ENCODE measurements at places on chromosomes 7 and 10.

DNA sequence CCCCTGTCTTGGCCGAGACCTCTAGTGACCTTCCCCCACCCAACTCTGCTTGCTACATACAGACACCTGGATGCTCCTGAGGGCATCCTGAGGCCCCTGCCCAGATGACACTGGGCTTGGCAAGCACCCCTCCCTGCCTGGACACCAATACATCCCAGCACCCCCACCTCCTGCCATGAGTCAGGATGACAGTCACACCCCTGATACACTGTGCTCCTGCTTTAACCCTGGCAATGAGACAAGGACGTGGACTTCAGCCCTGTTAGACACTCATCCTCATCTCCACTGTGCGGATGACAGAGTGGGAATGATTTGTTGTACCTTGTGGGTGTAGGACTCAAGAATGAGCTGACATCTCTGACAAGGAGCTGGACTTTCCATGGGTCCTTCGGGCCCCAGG lies 186.3 kb upstream of the ADCY1 start:
- DNase-seq: no peak

- no peak for DNase-seq
These were observed 446.6 kb downstream of the GFRA1 start for GRCh38 chr10:115826396-115826795.

DNA sequence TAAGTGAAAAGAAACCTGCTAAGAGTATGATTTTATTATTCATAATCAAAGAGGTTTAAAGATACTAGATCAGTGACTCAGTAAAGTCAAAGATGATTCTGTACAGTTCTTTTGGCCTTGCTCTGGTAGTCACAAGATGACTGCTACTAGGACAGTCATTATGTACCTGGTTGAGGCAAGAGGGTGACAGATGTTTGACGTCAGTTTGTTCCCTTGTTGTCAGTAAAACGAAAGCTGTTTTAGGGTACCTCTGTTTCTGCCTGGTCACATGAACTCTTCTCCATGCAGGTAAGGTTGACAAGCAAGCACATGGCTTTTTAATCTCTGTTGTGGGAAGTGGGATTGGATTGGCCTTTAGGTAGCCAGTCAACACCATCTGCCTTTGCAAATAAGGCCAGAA lies 308.0 kb downstream of the EXOC4 start:
- DNase-seq: no peak

DNA sequence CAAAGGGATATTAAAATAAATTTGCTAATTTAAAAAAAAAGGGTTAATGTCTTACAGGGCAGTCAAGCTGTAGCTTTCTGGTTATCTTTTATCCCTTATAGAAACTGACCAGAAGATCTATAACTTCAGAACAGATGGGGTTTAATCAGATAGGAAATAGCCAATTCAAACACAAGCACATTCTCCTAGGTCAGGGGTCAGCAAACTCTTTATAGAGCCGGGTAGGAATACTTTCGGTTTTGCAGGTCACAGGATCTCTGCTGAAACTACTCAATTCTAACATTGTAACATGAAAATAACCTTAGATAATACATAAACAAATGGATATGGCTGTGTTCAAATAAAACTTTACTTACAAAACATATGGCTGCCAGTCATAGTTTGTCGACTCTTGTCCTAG lies 479.8 kb downstream of the ADRA2A start:
- no peak for DNase-seq

DNA sequence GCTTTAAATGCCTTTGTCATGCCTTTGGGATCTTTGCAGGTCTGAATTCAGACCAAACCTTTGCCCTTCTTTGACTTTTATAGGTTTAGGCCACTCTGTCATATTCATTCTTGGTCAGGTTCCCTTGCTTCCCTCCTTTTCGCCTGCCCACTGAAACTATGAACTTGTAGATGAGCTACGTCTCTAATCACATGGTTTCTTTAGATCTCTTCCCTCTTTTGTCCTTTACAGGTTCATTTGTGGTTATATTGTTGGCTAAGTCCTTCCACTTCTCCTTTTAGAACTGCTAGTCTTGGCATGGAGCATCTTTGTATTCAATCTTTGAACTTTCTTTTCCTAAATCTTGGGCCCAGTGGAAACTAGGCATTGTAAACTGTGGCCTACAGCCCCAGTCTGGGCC lies 104.0 kb upstream of the ZEB1 start:
- DNase-seq: no peak

GRCh38 chr7:27147199-27148030 lies at the start of gene HOXA6:
TSS of gene HOXA6 (minus strand) at chr7:27147774. CDS start at chr7:27147749, 25 bp downstream.
- DNase-seq: peak; percentile 80

- DNase-seq: no peak
These were observed 404.2 kb downstream of the SDK1 start for GRCh38 chr7:3705258-3705657.

DNA sequence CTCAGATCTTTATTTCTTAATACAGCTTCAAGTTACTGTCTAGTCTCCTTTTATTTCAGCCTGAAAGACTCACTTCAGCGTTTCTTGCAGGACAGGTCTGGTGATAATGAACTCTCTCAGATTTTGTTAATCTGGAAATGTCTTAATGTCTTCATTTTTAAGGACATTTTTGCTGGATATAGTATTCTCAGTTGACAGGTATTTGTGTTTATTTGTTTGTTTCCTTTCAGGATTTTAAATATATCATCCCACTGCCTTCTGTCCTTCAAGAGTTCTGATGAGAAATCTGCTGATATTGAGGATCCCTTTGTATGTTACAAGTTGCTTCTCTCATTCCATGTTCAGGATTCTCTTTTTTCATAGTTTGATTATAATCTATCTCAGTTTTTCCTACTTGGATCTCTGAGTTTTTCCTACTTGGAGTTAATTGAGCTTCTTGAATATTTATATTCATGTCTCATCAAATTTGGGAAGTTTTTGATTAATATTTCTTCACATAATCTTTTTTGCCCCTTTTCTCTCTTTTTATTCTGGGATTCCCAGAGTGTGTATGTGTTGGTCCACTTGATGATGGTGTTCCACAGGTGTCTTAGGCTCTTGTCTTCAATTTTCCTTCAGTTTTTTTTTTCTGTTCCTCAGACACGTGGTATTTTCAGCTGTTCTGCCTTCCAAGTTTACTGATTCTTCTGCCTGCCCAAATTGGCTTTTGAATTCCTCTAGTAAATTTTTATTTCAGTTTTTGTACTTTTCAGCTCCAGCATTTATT lies 49.9 kb downstream of the PTEN start:
- no peak for DNase-seq

DNA sequence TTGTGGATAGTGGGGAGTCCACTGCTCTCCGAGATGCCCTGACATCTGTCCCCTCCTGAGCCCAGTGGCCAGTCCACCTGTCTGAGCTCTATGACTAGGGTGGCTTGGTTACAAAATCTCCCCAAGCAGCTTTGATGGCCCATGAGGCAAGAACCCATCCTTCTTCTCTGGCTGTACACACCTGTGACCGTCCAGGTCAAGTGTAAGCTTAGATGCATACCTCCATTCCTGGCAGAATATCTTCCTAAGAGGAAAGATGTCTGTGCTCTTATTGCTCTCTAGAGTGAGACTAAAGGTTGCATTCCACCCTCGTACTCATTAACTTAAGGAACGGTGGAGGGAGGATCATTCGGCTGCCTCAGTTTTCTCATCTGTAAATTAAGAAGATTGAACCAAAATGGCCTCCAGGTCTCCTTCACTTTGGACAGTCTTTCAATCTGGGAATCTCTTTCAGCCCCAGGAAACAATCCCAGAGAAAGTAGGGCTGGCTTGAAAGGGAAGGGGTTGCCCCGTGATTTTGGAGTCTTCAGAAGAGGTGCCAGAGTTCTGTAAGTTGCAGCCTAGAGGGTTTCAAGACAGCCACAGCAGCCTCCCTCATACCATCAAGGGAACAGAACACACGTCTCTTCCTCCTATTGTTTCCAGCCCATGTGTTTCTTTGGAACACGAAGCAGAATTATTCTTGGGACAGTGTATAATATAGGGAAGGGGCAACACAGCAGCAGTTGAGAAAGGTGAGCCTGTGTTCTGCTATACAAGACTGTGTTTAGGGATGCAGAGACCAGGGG lies 5.5 kb downstream of the HOXA4 start:
- DNase-seq: no peak

DNA sequence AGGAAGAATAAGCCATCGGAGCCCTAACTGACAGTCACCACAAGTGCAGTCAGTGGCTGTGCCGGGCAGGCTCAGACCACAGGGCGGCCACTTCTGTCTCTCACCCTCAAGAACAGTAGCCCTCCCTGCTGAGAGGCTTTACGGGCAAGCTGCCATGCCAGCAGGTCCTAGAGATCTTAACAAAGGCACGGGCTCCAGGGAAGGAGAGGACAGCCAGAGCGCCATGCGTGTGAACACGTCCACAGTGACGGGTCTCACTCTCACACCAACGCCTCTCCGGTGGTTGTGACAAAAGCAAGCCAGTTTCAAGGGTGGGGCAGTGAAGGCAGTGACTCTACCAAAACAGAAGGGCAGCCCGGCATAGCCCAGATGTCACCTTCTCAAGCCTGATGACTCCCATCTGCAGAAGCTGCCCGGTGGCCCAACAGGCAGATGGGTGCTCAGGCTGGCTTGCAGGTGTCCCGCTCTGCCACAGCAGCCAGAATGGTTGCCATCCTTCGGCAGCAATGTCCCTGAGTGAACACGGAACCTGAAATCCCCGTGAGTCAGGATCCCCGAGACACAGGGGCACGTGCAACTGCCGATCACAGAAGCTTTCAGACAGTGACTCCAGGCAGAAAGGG lies 102.0 kb downstream of the FAM53B start:
- no peak for DNase-seq

GRCh38 chr10:89085153-89085552 lies 94.6 kb downstream of the FAS start:
- peak; percentile 51 for DNase-seq

DNA sequence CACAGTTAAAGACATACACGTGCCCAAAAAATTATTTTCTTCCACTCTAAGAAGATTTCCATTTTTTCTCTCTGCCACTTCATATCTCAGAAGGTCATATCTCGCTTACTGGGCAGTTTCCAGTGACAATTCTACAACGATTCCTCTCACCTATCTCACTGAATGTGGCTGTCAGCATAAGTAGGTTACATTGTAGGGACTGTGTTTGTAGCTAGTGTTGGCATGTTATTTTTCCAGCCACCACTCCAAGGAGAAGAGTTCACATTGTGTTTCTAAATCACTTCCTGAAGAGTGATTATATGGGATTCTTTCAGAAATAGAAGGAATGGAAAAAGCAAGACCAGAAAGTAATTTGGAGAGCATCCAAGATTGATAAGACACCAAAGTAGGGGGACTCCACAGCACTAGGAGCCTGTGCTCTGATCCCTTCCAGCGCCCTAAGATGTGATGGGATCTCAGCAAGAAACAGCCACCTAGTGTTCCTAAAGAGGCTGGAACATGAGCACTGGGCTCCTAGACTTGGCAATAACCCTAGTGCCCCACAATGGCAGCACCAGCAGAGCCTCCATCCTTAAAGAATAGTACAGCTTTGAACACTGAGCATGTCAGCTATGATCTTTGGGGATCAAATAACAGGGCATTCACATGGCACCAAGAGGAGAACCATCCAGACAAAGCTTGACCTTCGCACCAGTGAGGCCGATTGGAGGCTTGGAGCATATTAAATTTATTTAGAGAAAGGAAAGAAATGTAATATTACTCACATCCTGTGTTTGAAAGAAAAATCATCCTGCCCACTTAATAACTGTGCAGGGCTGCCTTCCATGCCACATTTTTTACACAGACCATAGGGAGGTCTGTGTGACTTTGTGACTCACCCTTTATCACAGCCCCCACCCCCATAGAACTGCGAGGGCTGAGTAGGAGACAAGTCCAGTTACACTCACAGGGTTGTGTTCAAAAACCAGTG lies 51.8 kb downstream of the CAV1 start:
- peak; percentile 98 for DNase-seq

- peak; percentile 99 for DNase-seq
These were observed 151.9 kb downstream of the NEURL1 start for GRCh38 chr10:103645141-103646054.

- DNase-seq: no peak
These were observed 372.3 kb upstream of the LRRN3 start for GRCh38 chr7:110718503-110719205.

- peak; percentile 10 for DNase-seq
These were observed 74.1 kb downstream of the DNAH11 start for GRCh38 chr7:21616796-21617436.

DNA sequence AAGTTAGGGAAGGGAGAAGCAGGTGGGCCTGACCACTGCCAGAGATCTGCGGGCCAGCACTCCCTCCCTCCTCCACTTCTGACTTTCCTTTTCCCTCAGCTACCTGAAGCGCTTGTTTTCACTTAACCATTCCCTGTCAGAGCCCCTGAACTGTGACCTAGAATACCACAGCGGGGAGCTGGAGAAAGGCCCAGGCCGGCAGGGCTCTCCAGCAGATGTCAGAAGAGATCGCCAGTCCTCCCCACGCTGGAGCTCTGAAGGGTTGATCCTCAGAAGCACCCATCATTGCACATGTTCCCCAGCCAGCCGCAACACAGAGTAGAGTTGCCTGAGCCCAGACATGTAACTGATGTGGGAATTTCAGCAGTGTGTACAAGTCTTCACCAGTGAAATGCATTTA lies 44.4 kb upstream of the GAD2 start:
- no peak for DNase-seq

GRCh38 chr10:71476228-71477011 lies 79.7 kb downstream of the CDH23 start:
- peak; percentile 5 for DNase-seq

- DNase-seq: peak; percentile 96
These were observed 9.1 kb upstream of the ASIC3 start for GRCh38 chr7:151038951-151039849.

- DNase-seq: no peak
These were observed 30.7 kb downstream of the HABP2 start for GRCh38 chr10:113583571-113583970.

GRCh38 chr10:128071417-128071782 lies 54.8 kb downstream of the MKI67 start:
- no peak for DNase-seq

DNA sequence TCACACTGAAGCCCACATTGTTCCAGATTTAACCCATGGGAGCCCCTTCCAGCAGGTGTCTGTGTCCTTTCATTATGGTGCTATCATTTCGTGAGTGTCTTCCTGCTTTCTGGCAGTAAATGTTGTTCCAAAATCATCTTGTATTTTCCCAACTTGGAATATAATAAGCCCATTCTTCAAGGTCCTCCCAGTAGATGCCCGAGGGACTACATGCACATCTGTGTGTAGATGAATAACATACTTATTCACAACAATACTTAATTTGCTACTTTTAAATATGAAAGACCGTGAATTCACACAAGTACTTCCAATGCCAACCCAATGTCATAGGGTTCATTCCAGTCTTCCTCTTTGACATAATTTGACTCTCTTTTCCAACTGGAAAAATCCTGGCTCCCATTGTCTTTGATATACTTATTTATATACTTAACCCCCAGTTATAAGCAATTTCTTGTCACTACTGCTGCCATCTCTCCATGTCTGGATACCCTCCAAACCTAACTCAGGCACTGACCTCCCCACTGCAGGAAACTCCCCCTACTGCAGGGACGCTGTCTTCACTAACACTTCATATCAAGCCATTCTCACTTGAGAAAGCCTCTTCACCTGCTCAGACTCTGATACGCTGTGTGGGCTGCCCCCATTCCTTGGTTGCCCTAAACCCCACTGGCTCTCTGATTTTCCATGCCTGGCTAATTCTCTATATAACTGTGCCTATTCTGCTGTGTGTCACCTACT lies 1119.2 kb downstream of the CNTNAP2 start:
- no peak for DNase-seq

- DNase-seq: no peak
These were observed 47.1 kb upstream of the SVIL start for GRCh38 chr10:29681676-29682448.

All from fibroblast of mammary gland (primary cell).